ENCODE measurements at places on chromosomes 5 and 9.

DNA sequence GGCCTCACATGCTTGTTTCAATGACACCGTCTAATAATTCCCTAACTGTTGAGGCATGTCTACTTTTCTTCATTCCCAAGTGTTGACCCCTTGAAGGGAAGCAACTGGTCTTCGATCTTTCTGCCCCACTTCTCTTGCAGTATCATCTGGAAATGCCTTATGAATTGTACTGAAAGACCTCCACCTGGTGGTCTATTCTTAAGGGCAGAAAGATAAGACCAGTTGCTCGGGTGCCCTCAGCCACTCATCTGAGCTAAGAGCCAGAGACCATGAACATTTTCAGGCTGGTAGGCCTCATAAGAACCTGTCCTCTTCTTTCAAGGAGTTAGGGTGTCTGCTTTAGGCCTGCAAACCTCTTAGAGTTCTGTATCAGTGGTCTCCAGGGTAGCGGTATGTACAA is 542.5 kb downstream of the CTNND2 start:
- DNase-seq: no peak

DNA sequence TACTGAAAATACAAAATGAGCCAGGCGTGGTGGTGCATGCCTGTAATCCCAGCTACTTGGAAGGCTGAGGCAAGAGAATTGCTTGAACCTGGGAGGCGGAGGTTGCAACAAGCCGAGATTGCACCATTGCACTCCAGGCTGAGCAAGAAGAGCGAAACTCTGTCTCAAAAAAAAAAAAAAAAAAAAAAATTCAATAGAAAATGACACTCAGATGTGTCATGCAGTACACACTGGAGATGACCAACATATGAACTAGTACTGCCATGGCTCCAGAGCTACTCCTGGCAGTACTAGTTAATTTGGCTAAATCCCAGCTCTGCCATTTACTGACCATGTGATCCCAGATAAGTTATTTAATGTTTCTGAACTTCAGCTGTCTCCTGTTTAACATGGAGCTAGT is 7.3 kb downstream of the ATOX1 start:
- no peak for DNase-seq

DNA sequence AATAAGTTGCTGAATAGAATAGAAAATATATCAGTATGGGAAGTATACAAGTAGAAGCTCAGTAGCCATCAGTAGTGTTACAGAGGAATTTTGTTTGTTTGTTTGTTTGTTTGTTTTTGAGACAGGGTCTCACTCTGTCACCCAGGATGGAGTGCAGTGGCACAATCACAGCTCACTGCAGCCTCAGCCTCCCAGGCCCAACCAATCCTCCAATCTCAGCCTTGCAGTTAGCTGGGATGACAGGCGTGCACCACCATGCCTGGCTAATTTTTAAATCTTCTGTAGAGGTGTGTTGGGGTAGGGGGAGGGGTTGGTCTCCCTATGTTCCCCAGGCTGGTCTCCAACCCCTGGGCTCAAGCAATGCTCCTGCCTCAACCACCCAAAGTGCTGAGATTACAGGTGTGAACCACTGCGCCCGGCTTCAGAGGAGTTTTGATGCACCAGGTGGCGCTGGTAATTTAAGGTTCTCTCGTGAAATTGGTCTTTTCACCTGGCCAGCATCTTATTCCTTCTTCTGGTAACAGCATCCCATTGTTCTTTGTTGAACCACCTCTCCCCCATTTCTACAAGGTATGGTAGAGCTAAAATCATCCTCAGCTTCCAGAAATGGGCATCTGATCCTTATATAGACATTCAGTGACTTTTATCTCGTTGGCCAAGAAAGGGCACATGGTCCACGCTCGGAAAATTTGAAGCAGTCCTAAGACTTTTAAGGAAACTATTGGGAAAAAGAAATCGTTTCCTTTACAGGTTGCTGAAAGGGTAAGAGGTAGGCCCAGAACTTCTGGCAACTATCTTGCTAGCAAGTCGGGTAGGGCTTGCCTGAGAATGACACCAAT is 157.1 kb downstream of the ARRDC3 start:
- peak; percentile 30 for DNase-seq

- no peak for DNase-seq
Observed at GRCh38 chr5:150305557-150305956, 2.9 kb upstream of the ARSI start.

GRCh38 chr5:547086-547924 is 23.1 kb upstream of the SLC9A3 start:
- no peak for DNase-seq

DNA sequence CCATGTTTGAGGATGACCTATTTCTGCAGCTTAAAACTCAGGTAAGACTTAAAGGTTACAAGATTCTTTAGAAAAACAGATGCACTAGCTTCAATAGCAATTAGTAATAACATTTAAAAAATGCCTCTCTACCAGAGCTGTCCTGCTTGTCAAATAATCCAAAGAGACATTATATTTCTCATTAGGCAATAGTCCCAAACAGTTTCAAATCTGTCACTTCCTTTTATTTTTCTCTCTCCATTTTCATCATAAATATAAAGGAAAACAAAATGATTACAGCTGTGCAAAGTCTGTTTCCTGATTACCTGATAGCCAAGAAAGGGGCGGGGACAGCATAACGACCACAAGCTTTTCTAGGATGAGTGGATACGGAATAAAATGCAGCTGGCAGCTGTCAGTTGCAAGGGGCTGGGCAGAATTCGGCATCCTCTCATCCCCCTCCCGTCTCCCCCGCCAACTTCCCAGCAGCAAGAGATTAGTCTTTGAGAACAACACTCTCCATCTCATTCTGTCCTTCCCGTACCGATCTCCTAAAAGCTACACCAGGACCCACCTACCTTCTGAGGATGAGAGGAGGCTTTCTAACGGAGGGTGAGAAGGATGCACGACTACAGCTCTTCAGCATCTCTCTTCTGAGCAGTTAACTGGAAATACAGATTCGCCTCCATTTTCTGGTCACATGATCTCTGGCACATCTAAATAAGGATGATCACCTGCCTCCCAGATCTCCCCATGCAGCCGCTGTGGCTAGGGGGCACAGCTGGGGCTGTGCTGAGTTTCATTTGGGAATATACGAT is 72.5 kb upstream of the PCA3 start:
- no peak for DNase-seq

GRCh38 chr5:61675015-61675692 is 343.1 kb downstream of the ZSWIM6 start:
- DNase-seq: no peak

DNA sequence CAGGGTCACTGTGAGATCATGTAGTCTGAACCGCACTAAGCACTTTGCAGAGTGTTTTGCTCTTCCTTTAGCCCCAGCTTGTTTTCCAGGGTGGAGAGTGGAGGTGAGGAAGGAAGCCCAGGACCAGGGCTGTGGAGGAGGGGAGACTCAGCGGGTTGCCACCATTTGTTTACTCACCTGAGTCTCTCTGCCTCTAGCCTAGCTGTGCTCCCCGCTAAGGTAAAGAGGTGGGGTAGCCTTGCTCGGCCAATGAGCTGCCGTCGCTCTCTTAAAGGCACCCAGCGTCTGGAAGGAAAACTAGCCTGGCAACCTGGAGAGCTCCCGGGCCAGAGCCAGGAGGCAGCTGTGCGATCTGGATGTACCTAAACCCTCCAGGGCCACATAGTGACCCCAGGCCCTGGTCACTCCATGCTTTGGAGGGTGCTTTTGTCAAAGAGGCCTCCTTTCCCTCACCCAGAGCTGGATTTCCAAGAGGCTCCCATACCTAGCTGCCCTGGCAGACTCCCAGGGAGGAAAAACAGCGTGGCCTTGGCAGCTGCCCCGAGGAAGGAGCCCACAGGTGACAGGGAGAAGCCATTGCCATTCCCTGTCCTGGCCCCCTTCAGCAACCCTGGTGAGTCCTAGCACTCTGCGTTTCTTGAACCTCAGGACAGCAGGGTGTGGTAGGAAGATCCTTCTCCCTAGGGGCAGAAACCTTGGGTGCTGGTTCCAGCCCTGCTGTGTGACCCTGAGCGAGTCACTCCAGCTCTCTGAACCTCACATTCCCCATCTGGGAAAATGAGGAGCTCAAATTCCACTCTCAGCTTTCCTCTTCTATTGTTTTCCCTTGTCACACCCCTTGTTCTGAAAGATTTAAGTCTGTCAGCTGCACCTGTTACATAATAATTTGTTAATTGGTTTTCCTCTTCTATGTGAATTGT is 42.4 kb upstream of the LARP1 start:
- no peak for DNase-seq

DNA sequence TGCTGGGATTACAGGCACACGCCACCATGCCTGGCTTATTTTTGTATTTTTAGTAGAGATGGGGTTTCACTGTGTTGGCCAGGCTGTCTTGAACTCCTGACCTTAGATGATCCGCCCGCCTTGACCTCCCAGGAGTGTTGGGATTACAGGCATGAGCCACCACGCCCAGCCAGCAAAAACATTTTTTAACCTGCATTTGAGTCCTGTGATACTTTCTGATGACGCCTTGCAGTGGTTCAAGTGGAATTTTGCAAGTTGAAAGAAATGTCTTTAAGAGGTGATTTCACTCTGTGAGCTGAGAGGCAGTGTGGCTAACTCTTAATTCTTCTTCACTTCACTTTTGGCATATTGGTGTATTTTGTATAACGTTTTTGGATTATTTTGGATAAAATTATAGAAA is 9.1 kb downstream of the ANP32B start:
- no peak for DNase-seq

DNA sequence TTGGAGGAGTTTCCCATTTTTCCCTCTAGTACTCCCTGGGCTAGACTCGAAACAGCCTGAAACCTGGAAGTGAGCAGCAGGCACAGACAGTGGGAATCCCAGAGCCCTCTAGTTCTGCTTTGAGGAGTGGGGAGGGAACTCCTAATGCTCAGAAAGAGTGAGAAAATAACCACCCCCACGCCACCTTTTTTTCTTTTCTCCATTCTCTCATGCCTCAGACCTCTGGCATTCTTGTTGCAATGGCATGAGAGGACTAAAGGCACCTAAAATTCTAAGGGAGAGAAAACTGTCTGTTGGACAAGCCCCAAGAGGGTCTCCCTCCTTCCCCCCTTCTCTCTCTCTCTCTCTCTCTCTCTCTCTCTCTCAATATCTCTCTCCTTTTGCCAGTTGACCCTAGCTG is 15.1 kb upstream of the IRF1 start:
- no peak for DNase-seq

GRCh38 chr5:15452781-15453180 is 47.2 kb upstream of the FBXL7 start:
- no peak for DNase-seq

DNA sequence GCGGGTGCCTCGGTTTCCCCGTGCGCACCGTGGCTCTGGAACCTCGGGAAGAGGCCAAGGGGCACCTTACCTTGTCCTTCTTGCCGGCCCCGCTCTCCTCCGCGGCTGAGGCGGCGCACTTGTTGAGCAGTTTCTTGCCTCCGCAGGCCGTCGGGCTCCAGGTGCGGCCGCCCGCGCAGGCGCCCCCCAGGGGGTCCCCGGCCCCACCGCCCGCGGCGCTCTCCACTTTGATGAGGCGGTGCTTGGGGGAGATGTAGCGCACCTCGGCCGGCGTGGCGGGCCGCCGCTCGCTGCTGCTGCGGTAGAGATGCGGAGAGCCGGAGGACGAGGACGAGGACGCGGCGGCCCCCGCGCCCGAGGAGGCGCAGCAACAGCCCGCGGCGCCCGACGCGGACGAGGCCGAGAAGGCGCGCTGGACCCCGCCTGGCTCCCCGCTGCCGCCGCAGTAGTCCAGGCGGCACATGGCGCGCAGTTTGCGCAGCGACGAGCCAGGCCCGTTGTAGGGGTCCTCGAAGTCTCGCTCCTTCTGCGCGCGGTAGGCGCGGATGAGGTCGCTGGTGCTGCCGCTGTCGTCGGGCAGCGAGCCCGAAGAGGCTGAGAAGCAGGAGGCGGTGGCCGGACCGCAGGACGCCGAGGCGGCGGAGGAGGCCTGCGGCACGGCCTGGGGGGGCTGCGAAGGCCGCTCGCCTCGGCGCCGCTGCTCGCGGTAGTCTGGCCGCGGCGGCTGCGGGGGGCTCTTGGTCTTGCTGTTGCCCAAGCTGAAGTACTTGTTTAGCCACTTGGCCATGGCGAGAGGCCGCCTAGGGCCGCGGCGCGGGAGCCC is 957 bp downstream of the SHB start:
- no peak for DNase-seq

GRCh38 chr5:72937517-72938061 is 18.3 kb upstream of the FCHO2 start:
- no peak for DNase-seq

- no peak for DNase-seq
Observed at GRCh38 chr5:146213210-146213826, 9.9 kb downstream of the RBM27 start.

GRCh38 chr9:134661299-134661698 is 19.7 kb downstream of the COL5A1 start:
- no peak for DNase-seq

DNA sequence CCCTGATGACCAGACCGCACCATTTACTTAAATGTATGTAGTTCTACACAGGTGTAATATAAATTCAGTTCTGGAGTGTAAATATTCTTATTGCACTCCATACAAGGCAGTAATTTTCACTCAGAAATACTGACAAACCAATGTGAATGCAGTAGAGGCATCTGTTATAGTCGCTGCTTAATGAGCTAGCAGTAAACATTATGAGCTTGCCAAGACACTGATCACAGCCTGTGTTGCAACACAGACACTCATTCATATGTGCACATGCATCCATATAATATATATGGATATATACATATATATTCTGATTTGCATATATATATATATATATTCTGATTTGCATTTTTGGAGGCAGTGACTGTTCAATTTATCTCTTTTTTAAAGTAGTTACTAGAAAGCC is 435.1 kb upstream of the ST8SIA4 start:
- DNase-seq: no peak

- DNase-seq: no peak
Observed at GRCh38 chr5:65475895-65476294, 5.8 kb downstream of the ADAMTS6 start.

GRCh38 chr5:61659221-61659696 is 327.2 kb downstream of the ZSWIM6 start:
- no peak for DNase-seq

GRCh38 chr5:138909734-138910133 is 34.6 kb upstream of the LRRTM2 start:
- DNase-seq: no peak

GRCh38 chr5:178388386-178389025 is 155.9 kb upstream of the PHYKPL start:
- DNase-seq: no peak

GRCh38 chr5:166399781-166400180 is 1891.7 kb upstream of the WWC1 start:
- no peak for DNase-seq

DNA sequence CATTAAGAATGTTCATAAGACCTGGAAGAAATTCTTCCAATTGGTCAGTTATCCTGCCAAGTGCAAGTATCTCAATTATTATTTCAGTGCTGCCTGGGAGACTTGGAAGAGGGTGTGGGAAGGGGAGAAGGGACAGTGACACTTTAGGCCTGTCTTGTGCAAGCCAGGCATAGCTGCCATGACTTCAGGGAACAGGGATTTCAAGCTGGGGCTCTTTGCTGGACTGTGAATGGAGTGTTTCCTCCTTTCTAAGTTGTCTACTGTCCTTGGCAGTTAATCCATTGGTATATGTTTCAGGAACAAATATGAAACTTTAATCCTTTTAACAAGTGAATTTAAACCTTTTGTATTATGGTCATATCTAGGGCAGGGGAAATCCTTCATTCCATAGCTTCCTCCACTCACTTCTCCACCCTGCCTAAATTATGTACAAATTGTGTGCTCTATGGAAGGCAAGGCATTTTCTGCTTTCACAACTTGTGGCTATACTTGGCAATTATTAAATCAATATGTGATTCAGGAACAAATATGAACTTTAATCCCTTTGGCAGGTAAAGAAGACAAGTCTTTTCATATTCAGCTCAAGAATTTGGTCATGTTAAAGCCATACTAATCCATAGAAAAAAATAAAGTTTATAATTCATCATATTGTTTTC is 72.7 kb upstream of the IL33 start:
- DNase-seq: no peak

All from stimulated activated CD4-positive, alpha-beta T cell treated with anti-CD3 and anti-CD28 coated beads, Interleukin-1b, Interleukin-23, amount 100 ng/mL, for 1 hour (primary cell).